ENCODE measurements at places on chromosomes 5 and 9.

DNA sequence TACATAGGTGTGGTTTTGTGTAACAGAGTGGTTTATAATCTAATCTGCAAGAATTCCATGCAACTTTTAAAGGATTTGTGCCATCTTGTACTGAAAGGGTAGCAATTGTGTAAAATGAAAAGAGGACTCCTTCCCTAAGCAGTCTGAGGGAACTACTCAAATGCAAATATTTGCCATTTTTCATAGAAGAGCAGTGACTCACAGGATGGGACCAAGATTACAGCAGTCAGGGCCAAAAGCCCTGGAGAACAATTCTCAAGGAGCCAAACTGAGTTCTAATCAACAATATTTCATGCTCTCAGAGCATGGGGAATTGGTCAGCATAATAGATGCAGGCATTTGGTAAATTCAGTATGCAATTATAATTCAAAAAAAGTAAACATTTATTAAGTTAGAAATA lies 495.8 kb downstream of the CHSY3 start:
- no peak for DNase-seq

GRCh38 chr9:131273856-131274673 lies 2.2 kb downstream of the FAM78A start:
- no peak for DNase-seq

DNA sequence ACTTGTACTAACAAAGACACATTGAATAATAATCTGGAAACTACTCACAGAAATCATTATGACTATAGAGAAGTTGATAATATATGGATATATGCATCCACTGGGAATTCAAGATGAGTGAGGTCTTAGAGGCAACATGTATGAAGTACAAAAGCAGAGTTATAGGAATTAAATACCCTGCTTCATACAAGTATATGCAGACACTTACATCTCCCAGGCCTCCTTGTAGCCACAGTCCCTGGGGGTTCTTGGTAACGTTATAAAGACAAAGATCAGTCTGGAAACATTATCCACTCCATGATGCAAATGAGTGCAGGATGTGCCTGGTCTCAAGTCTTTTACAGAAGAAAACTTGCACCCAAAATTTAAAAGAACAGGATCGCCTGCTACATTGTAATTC lies 92.4 kb upstream of the ANXA1 start:
- no peak for DNase-seq

DNA sequence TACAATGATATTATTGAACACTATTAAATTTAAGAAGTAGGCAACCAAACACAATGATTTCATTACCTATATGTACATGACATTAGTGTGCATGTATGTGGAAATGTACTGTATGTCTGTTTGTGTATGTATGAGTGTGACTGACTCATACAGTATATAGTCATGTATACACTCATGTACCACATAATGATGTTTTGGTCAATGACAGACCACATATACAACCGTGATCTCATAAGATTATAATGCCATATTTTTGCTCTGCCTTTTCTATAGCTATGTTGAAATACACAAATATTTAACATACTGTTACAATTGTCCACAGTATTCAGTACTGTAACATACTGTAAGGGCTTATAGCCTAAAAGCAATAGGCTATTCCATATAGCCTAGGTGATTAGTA lies 19.7 kb downstream of the SVEP1 start:
- DNase-seq: no peak

- DNase-seq: no peak
Observed at GRCh38 chr5:175131432-175131831, 312.6 kb downstream of the DRD1 start.

GRCh38 chr9:13568405-13568804 lies 288.9 kb upstream of the MPDZ start:
- DNase-seq: no peak

- DNase-seq: no peak
Observed at GRCh38 chr5:103224894-103225246, 33.7 kb upstream of the MACIR start.

DNA sequence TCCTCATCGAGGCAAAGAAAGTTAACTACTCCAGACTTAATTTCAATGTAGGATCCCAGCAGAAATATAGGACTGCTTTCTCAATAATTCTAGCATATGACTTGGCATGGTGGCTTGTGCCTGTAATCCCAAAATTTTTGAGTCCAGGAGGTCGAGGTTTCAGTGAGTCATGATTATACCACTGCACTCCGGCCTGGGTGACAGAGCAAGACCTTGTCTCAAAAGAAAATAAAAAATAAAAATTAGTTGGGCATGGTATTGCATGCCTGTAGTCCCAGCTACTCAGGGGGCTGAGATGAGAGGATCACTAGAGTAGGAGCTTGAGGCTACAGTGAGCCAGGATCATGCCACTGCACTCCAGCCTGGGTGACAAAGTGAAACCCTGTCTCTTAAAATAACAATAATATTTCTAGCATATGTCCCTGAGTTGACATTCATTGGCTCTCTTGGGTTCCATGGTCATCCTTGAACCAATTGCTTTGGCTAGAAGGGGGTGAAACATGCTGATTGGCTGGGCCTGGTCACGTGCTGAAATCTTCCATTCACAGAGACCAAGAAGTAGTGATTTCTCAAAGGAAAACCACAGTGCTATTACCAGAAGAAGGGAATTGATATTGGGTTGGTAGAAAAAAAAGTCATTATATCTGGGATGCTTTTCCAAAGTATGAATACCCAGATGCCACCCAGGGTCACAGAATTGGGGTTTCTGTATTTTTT lies 31.6 kb upstream of the GARNL3 start:
- no peak for DNase-seq

- no peak for DNase-seq
Observed at GRCh38 chr5:157252711-157253465, 13.0 kb upstream of the CYFIP2 start.

GRCh38 chr5:32687499-32687831 lies 23.7 kb upstream of the NPR3 start:
- DNase-seq: no peak

DNA sequence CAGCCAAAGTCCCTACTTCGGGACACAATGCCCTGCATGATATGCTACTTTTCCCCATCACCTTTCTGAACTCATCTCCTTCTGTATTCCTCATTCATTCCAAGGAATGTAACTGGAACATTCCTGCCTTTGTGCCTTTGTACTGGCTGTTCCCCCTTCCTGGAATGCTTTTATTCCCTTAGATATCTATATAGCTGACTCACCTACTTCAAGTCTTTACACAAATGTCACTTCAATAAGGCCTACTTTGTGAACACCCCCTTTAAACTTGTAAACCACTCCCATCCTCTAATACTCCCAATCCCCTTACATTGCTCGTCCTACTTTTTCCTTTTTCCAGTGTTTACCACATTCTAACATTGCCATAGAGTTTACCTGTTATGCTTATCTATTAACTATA lies 2.4 kb downstream of the NOL6 start:
- no peak for DNase-seq

GRCh38 chr9:112241491-112241890 lies 66.4 kb upstream of the SUSD1 start:
- DNase-seq: no peak

DNA sequence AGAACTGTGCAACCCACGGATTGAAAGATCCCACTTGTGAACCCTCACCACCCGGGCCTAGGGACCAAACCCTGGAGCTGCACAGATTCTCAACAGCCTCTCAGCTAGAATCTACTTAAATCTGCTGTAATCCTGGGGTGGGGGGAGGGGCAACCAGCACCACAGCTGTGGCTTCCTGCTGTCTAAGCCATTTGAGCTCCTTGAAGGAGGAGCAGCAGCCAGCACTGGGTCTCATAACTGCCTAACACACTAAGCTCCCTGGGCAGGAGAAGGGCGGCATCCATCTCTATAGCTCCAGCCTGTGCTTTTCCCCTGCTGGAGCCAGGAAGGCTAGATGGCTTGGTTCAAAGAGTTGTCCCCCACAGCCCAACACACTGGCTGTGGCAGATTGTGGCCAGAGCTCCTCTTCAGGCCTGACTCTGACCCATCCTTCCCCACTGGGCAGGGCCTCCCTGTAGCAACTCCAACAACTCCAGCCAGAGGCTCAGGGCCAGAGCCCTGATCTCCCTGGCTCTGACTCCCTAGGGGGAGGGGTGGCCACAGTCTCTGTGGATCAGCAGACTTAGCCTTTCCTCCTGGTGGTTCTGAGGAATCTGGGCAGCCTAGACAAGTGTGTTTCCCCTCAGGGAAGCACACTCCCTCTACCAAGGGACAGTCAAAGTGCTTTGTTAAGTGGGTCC lies 72.0 kb upstream of the C9orf72 start:
- no peak for DNase-seq

GRCh38 chr5:93044859-93045666 lies 536.0 kb downstream of the NR2F1-AS1 start:
- DNase-seq: no peak

DNA sequence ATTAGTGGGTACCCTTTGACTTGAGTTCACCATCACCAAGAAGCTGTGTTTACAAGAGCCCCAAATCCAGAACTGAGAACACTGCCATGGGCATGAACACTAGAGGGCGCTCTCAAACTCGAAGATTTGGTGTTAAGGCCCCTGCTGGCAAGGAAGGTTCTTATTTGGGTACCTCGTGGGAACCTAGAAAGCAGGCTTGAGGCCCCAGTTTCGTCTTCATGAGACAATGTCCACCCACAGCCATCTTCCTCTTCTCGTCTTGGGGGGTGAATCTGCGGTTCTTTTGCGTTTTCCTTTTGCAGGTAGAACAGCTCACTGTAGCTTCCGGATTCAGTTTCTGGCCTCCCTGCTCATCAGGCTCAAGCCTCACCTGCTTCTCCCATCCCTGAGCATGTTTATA lies 184.0 kb downstream of the SEMA5A start:
- no peak for DNase-seq

GRCh38 chr5:179601871-179602625 lies 21.4 kb downstream of the HNRNPH1 start:
- DNase-seq: no peak

DNA sequence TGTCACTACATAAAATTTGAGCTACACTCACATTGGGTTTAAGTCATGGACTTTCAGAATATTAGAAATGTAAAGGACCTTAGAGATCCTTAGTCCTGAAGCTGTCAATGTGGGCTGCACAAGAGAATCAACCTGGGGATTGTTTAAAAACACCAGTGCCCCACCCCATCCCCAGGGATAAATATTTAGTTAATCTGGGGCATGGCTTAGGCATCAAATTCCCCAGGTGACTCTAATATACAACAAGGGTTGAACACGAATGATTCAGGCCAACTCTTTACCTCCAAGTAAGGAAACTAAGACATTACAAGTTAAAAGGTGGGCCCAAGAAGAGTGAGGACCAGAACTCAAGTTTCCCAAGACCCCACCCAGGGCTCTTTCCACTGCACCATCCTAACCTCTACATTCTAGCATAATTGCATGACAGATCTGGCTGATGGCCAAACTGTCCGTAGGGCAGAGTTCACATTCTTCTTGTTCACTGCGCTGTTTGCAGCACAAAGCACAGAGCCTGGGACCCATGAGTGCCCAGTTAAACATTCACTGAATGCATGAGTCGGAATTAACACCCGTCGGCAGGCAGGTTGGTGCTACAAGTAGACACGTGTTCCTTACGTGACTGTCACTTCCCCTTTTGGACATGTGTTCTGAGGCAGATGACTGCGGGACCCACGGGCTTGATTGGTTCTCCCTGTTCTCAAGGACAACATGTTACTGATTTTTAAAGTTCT lies 25.2 kb downstream of the CYFIP2 start:
- DNase-seq: no peak

- no peak for DNase-seq
Observed at GRCh38 chr5:77413049-77413448, 79.1 kb downstream of the WDR41 start.

- no peak for DNase-seq
Observed at GRCh38 chr9:11749396-11749795, 943.8 kb upstream of the TYRP1 start.

DNA sequence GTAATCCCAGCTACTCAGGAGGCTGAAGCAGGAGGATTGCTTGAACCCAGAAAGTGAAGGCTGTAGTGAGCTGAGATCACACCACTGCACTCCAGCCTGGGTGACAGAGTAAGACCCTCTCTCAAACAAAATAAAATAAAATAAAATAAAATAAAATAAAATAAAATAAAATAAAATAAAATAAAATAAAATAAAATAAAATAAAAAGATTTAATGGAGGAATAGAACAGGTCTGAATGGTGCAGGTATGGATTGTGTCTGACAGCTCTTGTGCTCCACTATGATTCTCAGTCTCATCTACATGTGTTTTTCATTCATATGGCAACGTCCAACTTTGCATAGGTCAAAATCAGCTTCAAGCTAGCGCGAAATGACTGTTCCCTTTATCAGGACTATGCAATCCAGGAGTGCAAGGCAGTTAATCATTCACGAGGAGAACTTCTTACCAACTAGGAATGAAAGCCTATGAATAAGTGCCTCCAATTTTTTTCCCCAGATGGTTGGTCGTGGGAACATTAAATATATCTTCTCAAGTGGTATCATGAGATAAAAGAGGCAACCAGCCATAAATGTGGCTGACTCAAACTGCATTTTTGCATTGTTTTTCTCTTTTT lies 1392.3 kb upstream of the CDH9 start:
- no peak for DNase-seq

- DNase-seq: no peak
Observed at GRCh38 chr5:141477044-141477575, 1.3 kb downstream of the PCDHGC3 start.

GRCh38 chr9:123105490-123105889 lies 72.0 kb downstream of the GPR21 start:
- no peak for DNase-seq
